ENCODE measurements at places on chromosomes 3 and 15.

GRCh38 chr3:117669774-117670173 is 960.2 kb downstream of the TUSC7 start:
- no peak for DNase-seq

GRCh38 chr15:91949361-91949760 is 95.9 kb downstream of the SLCO3A1 start:
- DNase-seq: no peak

GRCh38 chr3:127000761-127001160 is 17.8 kb downstream of the PLXNA1 start:
- no peak for DNase-seq

DNA sequence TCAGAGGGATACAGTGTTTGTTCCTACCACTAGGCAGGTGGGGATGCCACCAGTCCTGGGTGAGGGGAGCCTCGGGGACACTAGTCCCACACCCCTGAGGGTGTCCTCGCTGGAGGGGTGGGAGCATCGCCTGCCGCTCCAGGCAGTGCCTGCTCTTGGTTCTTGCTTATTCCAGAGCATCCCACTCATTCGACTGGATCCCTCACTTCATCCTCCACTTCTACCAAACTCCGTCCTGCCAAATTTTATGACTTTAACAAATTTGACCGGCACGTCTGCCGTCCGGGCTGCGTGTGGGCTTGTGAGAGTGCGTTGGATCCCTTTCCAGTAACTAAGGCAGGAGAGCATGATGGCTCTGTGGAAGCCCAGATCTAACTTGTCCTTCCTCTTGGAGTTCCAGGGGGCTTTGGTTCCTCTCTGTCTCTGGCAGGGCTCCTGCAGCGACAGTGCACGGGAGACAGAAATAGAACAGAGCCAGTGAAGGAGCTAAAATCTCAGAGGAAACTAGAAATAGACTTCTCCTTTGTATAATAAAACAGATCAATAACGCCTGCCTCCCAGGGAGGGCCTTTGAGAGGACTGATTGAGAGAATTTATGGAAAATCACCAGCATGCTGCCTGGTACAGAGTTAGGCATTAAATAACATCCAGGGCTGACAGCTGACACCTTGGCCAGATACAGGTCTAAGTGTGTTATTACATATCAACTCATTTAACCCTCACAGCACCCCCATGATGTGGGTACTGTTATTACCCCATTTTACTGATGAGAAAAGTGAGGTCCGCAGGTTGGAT is 34.5 kb downstream of the MGLL start:
- DNase-seq: no peak

DNA sequence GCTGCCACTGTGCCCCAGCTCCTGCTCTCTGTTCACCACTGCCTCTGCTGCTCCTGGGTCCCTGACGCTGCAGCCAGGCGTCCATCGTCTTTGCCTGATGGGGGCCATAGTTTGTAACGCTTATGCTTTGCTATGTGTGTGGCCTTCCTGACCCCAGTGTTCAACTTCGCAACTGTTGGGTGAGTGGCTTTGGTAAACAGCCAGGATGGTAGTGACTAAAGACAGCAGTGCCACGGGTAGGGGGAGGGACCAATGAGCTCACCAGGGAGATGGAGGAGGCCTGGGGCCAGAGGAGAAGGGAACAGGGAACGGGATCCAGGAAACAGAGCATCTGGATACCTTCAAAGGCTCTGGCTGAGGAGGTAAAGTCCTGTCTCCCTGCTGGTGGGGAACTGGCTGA is 75.9 kb upstream of the ALDH1L1 start:
- DNase-seq: no peak
